IMR-90 (cell line): ENCODE measurements at places on chromosomes 2 and 18.

GRCh38 chr2:213609570-213610170 lies 325.4 kb downstream of the SPAG16 start:
- no peaks in the 10 kb centered on the region for H3K27me3 ChIP-seq
- no peak for DNase-seq
- no peak overlapping the region for H3K4me3 ChIP-seq
- no peak overlapping the region for H3K27ac ChIP-seq
- no peaks in the 10 kb centered on the region for H3K4me1 ChIP-seq

DNA sequence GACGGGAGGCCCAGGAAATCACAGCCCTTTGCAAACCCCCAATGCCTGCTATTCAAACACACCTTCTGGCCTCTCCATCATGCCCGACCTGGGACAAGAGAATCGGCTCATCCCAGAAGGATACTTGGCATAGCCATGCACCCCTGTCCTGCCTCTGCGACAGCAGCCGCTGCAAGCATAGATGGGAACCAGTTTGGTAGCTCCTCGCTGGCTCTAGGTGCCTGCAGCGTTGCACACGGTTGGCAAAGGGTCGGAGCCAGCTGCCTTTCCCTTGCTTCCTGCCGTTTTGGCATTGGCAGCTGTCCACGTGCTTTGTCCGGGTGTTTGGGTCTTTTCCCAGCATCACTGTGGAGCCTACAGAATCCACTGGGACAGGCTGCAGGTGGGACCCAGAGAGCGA lies 76.9 kb downstream of the TWIST2 start:
- no peak overlapping the region for H3K27ac ChIP-seq
- no peak overlapping the region for H3K4me3 ChIP-seq
- no peak for DNase-seq

DNA sequence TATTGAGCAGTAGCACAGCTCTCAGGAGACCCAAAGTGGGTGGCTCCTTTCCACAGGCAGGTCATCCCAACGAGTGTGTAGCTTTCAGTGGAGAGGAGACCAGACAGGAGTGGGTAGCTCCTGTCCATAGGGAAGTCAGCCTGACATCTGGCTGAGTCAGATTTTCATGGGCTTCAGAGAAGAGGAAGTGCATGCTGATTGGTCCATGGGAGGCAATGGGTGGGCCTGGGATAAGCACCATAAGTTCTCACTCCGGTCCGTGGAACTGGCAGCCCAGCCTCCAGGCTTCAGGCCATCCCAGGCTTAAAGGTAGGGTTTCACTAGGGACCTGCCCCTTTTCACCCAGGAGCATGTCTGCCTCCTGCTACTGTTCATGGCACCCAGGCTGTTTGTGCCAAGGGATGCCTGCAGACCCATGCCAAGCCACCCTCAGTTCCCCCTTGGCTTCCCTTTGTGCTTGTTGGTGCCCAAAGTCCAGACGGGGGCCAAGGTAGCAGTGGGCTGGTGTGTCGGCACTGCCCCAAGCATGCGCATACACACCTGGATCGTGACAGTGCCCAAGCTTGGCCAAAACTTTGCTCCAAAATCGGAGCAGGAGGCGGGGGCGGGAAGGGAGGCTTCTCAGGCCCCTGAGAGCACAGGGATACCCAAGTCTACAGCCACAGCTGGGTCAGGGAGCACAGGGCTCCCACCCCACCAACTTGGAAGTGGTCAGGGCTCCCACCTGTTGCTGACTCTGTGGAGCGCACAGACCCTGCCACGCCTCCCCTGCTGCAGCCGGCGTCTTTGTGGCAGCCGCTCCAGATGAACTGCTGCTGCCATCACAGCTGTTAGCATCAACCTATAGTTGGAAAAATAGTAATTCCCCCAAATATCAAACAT lies 26.4 kb downstream of the MARCHF7 start:
- H3K4me1 ChIP-seq: no peaks in the 10 kb centered on the region; the same call in 1 of the 2 replicates
- H3K36me3 ChIP-seq: peaks cover 39% of the 10 kb centered on the region
- DNase-seq: no peak
- H3K27me3 ChIP-seq: no peaks in the 10 kb centered on the region

DNA sequence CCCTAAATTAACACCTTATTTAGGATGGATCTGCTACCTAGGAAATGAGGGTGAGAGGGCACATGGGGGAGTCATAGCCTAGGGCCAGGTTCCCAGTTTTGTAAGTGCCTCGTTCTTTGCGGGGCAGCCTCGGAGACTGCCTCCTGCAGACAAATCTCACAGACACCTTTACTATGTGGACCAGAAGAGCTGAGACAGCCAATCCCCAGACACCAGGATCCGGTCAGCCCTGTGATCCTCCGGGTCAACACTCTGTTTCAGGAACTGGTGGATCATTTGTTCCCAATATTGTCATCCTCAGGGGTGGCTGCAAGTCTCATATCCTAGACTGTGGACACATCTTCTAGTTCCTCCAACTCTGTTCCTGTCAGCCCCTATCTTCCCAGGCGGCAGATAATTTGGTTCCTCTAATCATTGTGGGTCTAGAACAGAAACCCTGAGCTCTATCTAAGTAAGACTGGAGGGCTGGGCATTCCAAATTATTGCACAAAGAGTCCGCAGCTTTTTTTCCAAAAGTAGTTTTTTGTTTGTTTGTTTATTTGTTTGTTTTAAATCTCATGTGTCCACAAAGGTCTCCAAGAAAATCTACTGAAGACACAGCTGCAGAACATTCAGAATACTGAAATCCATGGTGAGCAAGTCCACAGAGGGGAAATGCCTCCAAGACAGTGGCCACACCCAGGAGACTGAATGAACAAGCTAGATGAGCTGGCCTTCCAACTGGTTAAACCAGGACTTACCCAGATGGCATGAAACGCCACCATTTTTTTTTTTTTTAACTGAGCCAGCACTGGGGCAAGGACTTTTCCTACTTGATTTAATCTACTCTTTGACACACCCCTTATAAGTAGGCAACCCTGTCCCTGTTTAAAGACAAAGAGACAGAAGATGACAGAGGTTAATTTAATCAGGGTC lies 6.2 kb upstream of the GDF7 start:
- H3K27ac ChIP-seq: no peak overlapping the region
- H3K4me3 ChIP-seq: no peak overlapping the region
- peaks cover 5% of the 10 kb centered on the region; the same call in 1 of the 2 replicates for H3K4me1 ChIP-seq
- H3K27me3 ChIP-seq: peaks cover 70% of the 10 kb centered on the region
- peak; percentile 17 for DNase-seq
- no peaks in the 10 kb centered on the region for H3K36me3 ChIP-seq

DNA sequence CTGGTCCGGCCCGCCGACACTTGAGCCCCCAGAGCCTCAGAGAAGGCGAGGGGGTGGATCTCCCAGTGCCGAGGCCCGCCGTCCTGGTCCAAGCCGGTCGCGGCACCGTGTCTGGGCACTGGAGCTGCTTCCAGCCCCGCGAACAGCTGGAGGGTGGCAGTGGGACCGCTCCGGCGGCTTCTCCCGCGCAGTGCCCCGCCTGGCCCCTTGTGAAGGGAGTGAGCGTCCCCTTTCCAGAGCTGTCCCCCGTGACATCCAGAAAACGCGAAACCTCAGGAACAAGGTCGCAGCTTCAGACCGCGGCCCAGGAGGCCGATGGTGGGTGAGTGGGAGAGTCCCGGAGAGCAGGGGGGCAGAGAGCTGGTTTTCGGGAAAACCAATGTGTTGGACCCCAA lies 579 bp upstream of the EMX1 start:
- DNase-seq: no peak
- peaks cover 2% of the 10 kb centered on the region; the same call in 1 of the 2 replicates for H3K4me1 ChIP-seq
- H3K4me3 ChIP-seq: no peak overlapping the region
- H3K27ac ChIP-seq: no peak overlapping the region
- no peaks in the 10 kb centered on the region for H3K36me3 ChIP-seq

DNA sequence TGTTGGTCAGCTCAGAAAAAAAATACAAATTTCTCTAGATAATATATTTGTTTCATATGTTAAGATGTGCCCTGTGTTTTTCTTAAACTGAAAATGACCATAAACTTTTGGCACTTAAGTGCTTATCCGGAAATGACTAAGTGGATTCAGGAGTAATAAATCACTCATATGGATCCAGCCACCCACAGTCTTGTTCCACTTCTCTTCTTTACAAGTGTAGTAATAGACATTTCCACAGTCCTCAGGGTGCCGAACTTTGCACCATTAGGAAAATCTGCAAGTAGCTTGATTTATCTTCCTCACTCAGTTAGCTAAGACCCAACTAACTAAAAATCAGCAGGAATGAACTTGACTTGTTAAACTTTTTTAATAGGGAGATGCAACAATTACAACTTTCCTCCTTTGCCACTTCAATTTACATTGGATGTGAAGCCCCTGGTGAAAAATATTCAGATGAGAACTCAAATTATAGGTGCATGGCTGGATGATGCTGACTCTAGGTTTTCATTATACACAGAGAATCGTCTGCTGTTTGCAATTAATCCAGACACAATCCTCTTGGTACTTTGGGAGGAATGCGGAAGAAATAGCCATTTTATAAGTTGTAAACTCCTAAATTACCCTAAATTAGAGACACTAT lies 322.5 kb downstream of the ARHGAP15 start:
- no peaks in the 10 kb centered on the region for H3K36me3 ChIP-seq
- DNase-seq: peak; percentile 41
- no peak overlapping the region for H3K27ac ChIP-seq
- H3K27me3 ChIP-seq: no peaks in the 10 kb centered on the region

DNA sequence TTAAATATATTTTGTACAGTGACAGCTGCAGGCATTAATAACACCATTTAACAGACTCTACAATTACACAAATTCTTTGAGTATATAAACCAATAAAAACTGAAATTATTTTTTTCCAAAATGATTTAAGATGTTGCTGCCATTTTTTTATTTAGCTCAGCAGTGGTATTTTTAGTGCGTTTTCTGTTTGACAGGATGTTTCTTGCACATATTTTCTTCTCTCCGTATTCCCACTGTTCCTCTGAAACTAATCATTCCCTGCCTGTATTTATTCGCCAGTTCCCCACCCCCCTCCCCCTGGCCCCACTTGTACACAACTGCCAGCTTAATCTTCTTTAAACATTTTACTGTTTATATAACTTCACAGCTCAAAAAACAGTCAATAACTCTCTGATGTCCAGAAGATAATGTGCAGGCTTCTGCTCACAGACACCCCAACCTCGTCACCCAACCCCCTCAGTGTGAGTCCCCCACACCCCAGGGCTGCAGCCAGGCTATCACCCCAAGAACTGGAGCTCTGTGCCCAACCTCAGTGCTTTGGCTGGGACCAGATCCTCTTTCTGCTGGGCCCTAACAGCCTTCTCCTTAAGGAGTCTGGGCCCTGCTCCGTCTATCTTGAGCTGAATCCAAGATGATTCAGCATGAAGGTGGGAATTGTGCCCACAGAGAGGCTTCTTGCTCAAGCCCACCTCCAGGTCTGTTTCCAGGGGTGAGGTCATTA lies 41.6 kb upstream of the MAP4K4 start:
- no peak overlapping the region for H3K4me3 ChIP-seq
- peaks cover 7% of the 10 kb centered on the region for H3K4me1 ChIP-seq
- peak; percentile 76 for DNase-seq
- H3K27ac ChIP-seq: no peak overlapping the region; the same call in 1 of the 2 replicates
- no peaks in the 10 kb centered on the region for H3K27me3 ChIP-seq

- H3K4me3 ChIP-seq: no peak overlapping the region
- no peaks in the 10 kb centered on the region for H3K36me3 ChIP-seq
- H3K4me1 ChIP-seq: no peaks in the 10 kb centered on the region
- no peak overlapping the region for H3K27ac ChIP-seq
- no peaks in the 10 kb centered on the region for H3K27me3 ChIP-seq
Observed at GRCh38 chr18:33906046-33906445, 318.7 kb downstream of the NOL4 start.

GRCh38 chr2:5230444-5230843 lies 461.7 kb upstream of the SOX11 start:
- no peak overlapping the region for H3K4me3 ChIP-seq
- no peaks in the 10 kb centered on the region for H3K4me1 ChIP-seq
- H3K27me3 ChIP-seq: no peaks in the 10 kb centered on the region
- DNase-seq: no peak

DNA sequence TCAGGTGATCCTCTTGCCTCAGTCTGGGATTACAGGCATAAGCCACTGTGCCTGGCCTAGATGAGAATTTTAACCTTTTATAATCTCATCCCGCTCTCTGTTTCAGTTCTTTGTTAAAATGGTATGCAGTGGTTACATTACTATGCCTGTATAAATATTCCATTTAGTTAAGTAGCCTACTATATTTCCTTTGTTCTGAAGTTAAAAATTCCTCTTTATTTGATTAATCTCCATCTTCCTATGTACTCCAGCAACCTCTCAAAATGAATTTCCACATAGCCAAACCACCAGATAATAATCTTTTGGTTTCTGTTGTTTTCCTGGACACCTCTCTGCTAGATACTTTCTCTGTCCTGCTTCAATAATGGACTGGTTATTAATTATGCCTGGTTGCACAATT lies 15.8 kb downstream of the RAB10 start:
- no peaks in the 10 kb centered on the region for H3K36me3 ChIP-seq
- no peaks in the 10 kb centered on the region for H3K27me3 ChIP-seq
- H3K4me1 ChIP-seq: no peaks in the 10 kb centered on the region; the same call in 1 of the 2 replicates
- DNase-seq: no peak
- no peak overlapping the region for H3K27ac ChIP-seq

DNA sequence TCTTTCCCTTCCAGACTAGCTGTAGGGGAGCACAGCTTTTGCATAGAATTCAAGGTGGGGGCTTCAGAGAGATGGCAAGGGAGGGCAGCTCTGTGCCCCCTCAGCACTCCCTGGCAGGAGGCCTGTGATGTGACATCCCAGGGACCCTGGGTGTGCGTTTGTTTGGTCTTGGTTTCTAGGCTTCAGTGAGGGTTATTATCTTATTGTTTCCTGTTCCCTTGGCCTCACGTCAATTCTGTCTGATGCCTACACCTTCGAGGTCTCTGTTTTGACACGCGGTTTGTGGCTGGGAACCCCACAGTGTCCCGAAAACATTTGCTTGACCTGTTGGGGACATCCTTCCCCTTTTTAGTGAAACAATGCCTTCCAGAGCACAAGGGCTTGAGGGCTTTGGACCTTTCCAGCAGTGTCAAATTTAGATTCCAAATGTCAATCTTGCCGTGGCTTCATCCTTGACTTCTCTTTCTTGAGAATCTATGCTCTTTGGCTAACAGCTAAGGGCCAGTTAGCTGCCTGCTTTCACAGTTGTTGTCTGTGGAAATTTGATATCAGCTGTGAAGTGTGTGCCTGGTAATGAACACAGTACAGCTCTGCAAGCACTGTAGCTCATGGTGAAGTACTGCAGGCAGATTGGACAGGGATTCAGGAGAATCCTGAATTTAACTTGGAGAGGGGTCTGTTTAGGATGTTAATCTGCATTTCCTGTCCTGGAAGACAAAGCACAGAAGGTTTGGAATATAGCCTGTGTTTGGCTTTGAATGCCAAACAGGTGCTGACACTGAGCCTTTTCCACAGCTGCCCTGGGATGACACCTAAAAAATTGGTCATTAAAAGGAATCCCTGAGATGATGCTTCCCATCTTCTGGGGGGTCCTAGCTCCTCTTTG lies 108.2 kb upstream of the CXCR4 start:
- no peaks in the 10 kb centered on the region for H3K4me1 ChIP-seq
- no peaks in the 10 kb centered on the region for H3K27me3 ChIP-seq
- H3K27ac ChIP-seq: no peak overlapping the region
- no peak for DNase-seq

- no peaks in the 10 kb centered on the region for H3K4me1 ChIP-seq
- H3K36me3 ChIP-seq: no peaks in the 10 kb centered on the region
- no peak overlapping the region for H3K27ac ChIP-seq
- H3K4me3 ChIP-seq: no peak overlapping the region
- no peaks in the 10 kb centered on the region for H3K27me3 ChIP-seq
Observed at GRCh38 chr2:2324565-2325101, 6.4 kb downstream of the MYT1L start.

GRCh38 chr18:54888933-54889332 lies 60.7 kb downstream of the RAB27B start:
- H3K27me3 ChIP-seq: no peaks in the 10 kb centered on the region; the same call in 1 of the 2 replicates
- no peak overlapping the region for H3K27ac ChIP-seq
- H3K36me3 ChIP-seq: no peaks in the 10 kb centered on the region
- DNase-seq: peak; percentile 79
- H3K4me3 ChIP-seq: no peak overlapping the region
